ENCODE measurements at places on chromosomes 5 and 9.

GRCh38 chr9:114954956-114955582 is 24.7 kb upstream of the TNFSF8 start:
- no peak for DNase-seq

- no peak for DNase-seq
Observed at GRCh38 chr9:96663506-96664120, 8.5 kb upstream of the PRXL2C start.

GRCh38 chr5:134845335-134845851 is 375 bp upstream of the C5orf24 start:
- no peak for DNase-seq

DNA sequence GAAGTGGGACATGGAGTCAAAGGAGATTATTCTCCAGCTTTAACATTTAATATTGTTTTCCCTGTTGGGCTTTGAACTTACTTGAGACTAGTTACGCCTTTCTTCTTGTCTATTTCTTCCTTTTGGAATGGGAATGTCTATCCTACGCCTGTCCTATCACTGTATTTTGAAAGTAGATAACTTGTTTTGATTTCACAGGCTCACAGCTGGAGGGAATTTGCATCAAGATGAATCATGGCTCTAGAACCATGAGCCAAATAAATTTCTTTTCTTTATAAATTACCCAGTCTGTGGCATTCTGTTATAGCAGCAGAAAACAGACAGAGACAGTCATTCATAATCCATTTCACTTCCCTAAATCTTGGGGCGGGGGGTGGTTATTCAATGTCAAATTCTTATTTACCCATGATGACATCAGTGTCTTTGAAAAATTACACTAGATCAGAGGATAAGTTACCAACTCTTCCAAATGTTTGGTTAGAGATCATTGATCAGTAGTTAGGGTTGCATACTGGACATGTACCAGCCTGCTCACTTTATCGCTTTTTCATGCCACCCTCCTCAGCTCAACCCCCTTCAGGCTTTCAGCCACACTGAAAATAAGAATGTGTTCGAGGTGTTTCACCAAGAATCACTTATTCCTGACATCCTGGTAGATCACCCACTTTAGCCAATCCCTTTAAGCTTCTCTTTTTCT is 419.6 kb upstream of the PIK3R1 start:
- no peak for DNase-seq

GRCh38 chr5:12214267-12215015 is 310.2 kb upstream of the CTNND2 start:
- DNase-seq = no peak

DNA sequence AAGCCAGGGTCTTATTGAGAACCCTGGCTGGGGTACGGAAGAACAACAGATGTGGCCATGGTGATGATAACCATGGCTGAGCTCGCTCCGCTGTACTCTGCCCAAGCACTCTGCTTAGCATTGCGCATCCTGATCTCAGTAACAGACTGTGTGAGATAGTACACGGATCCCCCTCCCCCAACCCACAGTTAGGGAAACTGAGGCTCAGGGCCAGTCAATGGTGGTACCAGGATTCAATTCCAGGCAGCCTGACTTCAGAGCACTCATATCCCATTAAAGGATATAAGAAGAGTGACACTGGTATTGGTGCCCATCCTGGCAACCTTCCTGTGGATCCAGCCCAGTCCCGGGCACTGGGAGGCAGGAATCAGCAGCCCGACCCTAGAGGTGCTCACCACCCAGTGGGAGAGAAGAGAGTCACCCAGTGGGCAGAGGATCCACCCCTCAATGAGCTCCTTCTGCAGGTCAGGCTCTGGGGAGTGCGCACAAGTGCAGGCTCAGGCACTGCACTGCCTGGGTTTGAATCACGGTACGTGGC is 26.5 kb upstream of the KIF12 start:
- DNase-seq = no peak

DNA sequence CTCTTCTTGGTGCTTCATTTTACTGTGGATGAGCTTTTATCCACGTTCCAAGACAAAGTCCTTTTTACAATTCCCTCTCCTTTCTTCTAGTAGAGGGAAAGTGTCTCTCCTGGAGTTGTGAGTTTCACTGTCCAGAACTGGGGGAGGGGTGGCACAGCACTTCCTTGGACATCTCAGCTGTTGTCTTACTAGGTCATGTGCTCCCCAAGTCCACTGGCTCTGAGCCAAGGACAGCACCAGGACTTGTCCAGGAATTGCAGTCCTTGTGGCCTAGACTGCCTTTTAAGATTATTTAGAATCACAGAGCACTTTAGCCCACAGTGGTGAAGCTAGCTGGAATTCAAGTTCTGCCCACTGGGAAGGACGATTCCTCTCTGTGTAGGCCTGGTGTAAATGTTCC is 700.2 kb upstream of the PTPRD start:
- DNase-seq = no peak

GRCh38 chr9:136306211-136307208 is 2.6 kb upstream of the CCDC187 start:
- DNase-seq = no peak

DNA sequence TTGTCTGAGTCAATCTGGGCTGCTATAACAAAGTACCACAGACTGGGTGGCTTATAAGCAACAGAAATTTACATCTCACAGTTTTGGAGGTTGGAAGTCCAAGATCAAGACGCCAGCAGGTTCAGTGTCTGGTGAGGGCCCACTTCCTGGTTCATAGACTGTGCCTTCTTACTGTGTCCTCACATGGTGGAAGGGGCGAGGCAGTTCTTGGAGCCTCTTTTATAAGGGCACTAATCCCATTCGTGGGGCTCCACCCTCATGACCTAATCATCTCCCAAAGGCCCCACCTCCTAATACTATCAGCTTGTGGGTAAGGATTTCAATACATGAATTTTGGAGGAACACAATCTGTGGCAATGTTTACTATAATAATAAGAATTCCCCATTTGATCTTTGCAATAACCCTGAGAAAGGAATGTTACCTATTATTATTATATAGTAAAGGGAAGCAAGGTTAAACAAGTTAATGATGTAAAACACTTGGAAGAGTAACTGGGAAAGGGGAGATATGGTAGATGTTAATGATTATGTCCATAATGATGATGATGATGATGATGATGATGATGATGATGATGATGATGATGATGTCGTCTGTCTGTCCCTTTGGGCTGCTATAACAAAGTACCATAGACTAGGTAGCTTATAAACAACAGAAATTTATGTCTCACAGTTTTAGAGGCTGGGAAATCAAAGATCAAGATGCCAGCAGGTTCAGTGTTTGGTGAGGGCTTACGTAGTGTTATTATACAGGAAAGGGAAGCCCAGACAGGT is 40.8 kb downstream of the WHRN start:
- DNase-seq = no peak

DNA sequence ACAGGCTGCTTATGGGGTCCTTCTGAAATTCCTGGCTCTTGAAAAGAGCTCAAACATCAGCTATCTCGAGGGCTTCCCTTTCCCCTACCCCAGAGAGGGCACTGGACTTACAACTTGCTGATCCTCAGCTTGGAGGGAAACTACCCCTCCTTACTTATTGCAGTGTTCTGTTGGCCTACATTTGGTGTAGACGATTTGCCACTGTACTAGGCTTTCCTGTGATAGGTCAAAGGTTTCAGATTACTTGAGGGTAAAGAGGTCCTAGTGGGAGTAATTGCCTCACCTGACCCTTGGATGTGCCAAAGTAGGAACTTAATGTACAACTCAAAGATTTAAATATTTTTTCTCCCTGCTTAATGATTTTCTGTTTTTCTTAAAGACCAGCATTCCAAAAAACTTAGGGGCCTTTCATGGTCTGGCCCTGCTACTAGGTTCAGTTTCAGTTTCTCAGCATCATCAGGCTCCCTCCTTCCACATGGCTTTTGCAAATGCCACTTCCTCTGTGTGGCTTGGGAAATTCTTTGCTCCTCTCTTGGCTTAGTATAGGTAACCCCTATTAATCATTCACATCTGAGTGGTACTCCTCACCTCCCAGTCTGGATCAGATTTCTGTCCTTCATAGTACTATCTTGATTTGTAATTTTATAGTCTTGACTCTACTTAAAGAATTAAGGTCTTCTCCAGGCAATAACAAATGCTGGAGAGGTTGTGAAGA is 32.4 kb downstream of the CYSTM1 start:
- no peak for DNase-seq

- DNase-seq = no peak
Observed at GRCh38 chr9:15295761-15296405, 11.1 kb downstream of the TTC39B start.

GRCh38 chr9:114619191-114619761 is 8.2 kb downstream of the TMEM268 start:
- DNase-seq = no peak

- DNase-seq = no peak
Observed at GRCh38 chr5:170563824-170564567, 60.2 kb downstream of the KCNIP1 start.

DNA sequence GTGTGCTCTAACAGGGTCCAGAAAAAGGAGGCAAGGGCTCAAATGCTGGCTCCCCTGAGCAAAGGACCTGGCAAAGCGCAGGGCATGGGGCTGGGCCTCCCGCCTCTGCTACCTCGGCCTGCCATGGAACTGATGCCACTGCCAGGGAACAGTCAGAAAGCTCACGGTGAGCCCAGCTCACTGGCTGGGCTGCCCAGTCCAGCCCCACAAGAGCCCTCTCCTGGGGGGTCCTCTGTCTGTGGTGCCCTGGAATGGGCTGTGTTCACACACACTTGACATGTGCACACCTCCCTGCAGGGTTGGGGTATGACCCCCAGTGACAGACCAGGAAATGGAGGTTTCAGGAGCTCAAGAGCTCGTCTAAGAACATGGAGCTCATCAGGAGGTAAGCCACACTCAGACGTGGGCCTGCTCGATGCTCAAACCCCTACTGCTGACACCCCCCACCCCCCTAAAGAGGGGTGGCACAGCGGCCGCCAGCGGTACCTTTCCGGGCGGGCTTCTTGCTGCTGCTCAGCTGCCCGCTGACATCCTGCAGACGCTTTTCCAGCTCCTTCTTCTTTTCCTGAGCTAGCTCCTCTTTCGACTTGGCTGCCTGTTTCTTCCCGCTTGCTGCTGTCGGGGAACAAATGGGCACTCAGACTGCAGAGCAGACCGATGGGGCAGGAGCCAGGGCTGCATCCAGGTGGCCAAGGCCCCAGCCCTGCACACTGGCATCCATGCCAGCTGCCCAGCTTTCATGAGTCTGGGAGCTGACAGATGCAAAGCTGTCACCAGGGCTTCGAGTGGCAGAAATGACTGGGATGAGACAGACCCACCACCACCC is 9.1 kb downstream of the BRD3OS start:
- no peak for DNase-seq

DNA sequence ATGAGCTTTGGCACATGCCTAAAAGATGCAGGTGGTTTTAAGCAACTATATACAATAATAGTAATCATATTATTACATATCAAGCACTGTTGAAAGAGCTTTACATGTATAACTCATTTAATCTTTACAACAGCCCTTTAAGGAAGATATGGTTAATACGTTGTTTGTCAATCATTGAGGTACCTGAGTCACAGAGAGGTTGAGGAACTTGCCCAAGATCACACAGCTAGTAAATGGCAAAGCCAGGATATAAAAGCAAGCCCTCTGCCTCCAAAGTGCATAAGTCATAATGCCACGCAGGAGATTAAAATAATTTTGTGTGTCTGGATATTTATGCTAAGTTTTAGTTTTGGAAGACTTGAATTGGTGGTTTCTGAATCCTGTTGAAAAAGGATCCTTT is 90.2 kb downstream of the DAPK1 start:
- no peak for DNase-seq

- DNase-seq = no peak
Observed at GRCh38 chr9:72334658-72335337, 30.2 kb downstream of the ZFAND5 start.

- DNase-seq = no peak
Observed at GRCh38 chr5:160555971-160556631, 134.4 kb downstream of the PTTG1 start.

DNA sequence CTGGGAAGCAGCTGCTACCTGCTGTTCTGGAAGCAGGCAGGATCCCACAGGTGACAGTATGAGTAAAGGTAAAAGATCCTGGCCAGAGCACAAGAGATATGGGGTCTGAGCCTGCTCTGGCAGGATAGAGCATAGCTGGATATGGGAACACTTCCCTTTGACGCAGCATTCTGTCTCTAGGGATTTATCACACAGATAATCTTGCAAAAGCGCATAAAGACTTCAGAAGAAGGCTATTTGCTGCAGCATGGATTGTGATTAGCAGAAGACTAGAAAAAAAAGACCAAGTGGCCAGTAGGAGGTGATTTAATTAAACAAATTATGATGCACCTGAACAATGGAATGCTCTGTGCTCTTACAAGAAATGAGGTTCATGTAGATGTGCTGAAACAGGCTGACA is 52.4 kb upstream of the PWWP2A start:
- DNase-seq = no peak

DNA sequence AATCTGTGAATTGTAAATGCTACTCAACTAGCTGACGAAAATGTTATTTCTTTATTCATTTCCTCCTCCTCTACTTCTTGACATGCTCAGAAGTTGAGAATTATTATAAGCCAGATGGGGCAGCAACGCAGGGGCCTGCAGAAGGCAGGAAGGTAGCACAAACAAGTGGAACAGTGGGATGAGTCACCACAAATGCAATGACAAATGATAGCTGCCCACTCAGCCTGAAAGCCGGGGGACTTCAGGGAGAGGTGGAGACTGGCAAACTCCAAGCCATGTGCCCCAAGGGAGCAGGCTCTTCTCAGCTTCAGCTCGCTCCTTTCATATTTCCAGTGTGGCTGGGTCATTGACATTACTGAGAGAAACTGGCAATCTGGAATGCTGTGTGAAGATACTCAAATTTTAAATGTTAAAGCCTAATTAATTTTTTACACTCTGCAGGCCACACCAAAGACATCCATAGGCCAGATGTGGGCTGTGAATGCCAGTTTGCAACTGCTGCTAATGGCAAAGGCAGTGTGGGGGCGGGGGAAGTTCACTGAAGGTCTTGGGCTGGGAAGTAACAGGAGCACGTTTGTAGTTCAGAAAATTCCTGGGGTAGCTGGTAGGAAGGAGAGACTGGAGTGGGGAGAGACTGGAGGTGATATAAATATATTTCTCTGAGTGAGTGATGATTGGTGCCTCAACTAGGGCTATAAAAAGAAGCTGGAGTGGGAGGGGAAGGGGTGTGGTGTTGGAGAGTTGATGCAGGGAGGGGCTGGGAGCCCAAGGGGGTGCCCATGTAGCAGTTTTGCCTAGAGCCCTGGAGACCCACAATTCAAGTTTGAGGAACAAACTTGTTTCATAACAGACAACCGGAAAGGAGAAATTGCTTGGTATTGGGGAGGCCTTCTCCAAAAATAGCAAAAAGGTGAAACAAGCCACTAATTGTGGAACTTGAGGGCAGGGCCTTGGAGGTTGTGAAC is 20.8 kb upstream of the ADRB2 start:
- DNase-seq = no peak
